Activated B cell treated with CpG ODN at 0.5 μM for 24 hours (primary cell): ENCODE measurements at places on chromosomes 2 and 18. TPM values are rescaled to one million over a fixed set of nuclear protein-coding genes. Genes with fewer than 3 reads are reported as not detected.

MROH2A gene
- total RNA-seq, result not detected in 2 replicates

SIX2 gene
- not detected in 2 replicates for total RNA-seq

LAMA1 gene
- total RNA-seq, result not detected in 2 replicates

UPP2 gene
- not detected in 2 replicates for total RNA-seq

- DNase-seq, result no peak
Measured at GRCh38 chr2:71681626-71682025, 228.3 kb downstream of the DYSF start.

DNA sequence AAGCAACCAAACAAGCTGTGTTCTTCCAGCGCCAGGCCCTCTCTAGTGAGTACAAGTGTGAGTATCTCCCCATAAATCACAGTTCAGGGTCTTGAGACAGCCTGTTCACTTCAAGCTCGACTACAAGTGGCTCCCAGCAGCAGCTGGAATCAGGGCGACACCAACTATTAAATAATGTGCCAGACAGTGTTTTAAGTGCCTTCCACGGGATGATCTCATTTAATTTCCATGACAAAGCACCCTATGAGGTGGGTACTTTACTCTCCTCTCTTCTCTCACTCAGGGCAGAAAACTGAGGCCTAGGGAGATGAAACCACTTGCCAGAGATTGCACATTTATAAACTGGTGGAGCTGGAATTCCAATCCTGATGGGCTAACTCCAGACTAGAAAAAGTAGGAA is 2.6 kb upstream of the FAM136A start:
- DNase-seq, result no peak

GRCh38 chr2:216504376-216504762 is 5.7 kb downstream of the RPL37A start:
- DNase-seq, result no peak

DNA sequence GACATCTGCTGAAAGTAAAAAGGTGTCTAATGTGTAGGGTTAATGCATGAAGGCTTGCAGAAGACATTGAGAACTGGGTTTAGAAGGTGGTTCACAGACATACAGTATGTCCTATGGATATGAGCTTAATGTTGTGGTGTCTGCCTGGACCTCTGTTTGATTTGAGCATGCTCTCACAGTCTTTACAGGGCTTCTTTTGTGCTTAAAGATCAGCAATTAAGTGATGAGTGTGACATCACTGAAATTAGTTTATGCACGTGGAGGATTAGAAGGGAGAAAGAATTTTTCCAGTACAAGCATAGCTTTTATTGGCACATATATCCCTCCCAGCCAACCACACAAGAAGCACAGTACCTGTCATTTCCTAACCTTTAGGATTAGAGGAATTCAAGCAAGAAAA is 367.5 kb upstream of the RAB12 start:
- no peak for DNase-seq

GRCh38 chr18:58501066-58501896 is 127.6 kb downstream of the ALPK2 start:
- no peak for DNase-seq

DNA sequence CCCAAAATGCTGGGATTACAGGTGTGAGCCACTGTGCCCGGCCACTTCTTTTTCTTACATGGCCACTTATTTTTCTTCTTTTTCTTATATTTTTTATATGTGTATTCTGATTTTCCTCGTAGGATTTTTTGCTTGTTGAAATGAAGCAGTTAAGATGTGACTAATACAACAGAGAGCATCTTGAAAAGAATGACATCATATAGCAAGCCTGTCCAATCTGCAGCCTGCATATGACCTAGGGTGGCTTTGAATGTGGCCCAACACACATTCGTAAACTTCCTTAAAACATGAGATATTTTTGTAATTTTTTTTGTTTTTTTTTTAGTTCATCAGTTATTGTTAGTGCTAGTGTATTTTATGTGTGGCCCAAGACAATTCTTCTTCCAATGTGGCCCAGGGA is 704.0 kb downstream of the NRXN1 start:
- no peak for DNase-seq

- no peak for DNase-seq
Measured at GRCh38 chr18:78822171-78822948, 157.3 kb upstream of the SALL3 start.

GRCh38 chr2:6535572-6535971 is 330.1 kb downstream of the CMPK2 start:
- no peak for DNase-seq

- DNase-seq, result no peak
Measured at GRCh38 chr18:79356435-79356834, 39.3 kb upstream of the NFATC1 start.

DNA sequence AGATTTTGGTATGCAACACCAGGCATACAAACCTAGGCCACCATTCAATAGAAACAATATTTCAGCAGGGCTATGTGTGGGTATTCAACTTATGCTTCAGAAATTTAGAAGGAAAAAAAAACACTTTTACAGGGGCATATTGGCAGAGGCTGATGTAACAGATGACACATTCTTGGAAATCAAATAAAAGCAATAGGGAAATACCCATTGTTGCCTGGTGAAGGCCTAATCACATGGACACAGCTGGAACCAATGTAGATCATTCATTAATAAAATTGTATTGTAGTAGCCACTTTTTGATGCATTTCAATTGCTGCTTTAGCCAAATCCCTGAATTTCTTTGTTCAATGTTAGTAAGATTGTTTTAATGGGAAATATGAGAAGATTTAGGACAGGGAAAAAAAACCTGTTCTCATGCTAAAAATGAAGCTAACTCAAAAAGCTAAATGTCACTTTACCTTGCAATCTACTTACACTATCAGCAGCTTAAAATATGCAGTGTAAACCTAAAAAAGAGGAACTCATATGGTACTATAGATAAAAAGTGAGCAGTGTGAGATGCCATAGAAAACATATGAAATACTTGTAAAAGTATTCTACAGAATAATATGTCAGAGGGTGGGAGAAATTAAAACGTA is 289.4 kb downstream of the ZEB2 start:
- no peak for DNase-seq

DNA sequence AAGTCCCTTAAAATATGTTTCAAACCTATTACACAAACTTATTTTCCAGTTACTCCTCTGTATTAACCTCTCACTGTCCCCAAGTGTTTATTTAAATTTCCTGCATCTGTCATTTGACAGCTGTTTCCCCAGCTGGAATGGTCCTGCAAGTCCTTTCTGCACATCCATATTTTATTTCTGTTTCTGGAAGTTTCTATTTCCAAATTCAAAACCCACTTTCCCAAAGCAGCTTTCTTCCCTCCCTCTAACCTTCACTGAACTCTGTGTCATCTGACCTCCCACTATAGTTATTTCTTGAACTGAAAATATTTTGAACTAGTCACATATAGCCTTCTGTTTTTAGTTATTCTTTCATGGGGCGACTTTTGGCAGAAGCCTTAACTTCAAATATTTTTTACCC is 459.4 kb upstream of the MC4R start:
- no peak for DNase-seq

- DNase-seq, result no peak
Measured at GRCh38 chr18:47545613-47546012, 294.2 kb upstream of the SKOR2 start.

- no peak for DNase-seq
Measured at GRCh38 chr2:240329778-240330177, 105.7 kb upstream of the GPC1 start.

DNA sequence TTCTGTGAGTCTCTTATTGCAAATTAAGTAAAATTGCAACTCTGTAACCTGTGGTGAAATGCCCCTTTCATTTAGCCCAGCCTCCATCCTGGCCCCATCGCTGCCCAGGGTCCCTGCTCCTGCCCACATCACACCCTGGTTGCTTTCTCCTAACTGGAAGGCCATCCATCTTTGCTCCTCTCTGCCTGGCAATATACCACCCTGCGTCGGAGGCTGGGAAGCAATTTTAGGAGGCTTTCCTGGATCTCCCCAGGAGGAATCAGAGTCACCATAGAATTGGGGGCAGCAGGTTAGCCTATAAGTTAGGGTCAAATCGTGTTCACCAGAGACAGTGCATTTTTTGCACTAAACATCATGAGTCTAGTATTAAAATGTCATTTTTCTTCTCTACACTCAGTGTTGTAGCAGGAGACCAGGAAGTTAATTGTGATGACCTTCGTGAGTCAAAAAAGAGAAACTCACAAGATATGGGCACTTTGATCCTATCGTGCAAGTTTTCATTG is 14.5 kb upstream of the TXNDC2 start:
- no peak for DNase-seq

- no peak for DNase-seq
Measured at GRCh38 chr2:150610670-150611279, 123.3 kb upstream of the RND3 start.

DNA sequence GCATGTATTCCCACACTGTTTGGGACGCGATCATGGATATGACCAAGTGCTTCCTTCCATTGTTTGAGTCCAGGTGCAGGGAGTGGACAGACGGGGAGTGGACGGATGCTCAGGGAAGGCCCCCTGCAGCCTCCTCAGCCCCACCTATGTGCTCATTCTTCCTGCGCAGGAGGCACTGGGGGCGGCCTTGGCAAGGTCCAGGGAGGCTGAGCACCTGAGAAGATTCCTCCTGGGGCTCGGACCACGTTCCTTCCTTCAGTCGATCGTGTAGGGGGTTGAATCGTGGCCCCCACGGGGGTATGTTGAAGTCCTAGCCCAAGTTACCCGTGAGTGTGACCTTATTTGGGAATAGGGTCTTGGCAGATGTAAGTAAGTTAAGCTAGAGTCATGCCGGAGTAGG is 60.4 kb downstream of the ASB1 start:
- DNase-seq, result no peak

DNA sequence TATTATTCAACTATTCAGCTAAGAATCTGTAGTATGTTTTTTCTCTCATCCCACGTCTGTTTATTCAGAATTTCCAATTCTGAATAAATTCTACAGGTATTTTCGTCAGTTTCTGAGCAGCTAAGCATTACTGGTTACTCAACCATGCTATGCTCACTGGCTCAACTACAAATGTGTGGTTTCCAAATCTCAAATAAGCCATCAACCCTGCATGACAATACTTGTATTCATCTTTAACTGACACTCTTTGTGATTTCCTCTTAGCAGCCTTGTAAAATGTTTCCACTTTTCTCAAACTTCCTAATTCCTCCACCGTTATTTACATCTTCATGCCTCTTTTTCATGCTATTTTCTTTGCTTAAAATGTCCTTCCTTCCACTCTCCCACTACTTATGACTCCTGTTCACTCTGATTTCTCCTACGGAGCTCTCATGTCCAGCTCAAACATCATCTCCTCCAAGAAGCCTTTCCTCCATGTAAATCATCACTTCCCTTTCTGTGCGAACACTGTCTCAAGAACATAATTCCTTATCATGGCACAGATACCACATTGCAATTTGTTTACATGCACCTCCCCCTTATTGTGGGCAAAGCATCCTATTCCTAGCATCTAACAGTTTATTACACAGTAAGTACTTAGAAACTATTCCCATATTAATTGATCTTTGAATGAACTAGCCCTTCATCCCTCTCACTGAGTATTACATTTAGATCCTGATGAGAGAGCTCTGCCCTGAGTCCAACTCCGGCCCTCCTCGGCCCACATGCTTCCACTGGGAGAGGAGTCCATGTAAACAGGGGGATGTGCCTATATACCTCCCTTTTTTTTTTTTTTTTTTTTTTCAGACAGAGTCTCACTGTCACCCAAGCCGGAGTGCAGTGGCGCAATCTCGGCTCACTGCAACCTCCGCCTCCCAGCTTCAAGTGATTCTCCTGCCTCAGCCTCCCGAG is 10.5 kb downstream of the CCDC88A start:
- DNase-seq, result no peak
